Aorta (tissue), 5 donors: ENCODE measurements at places on chromosomes 4 and X.

DNA sequence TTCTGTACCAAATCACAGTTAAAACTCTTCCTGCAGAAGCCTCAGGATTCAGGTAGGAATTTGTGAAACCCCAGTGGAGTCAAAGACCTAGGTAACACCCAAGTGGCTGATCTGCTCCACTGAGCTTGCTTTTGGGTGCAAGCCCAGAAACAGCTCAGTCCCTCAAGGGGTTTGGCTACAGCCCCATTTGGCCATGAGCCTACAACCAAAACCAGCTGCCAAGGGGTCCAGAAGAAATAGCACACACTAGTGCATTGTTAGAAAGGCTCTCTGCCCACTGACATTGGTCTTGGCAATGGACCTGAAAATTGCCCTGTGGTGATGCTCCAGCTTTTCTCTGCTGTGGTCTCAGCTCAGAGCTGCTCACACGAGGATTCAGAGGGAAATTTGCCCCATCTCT, 577.4 kb upstream of the INTU start:
- H3K4me1 ChIP-seq, result no peaks in the 10 kb centered on the region
- no peak overlapping the region for H3K27ac ChIP-seq
- DNase-seq, result no peak
- no peak overlapping the region for H3K4me3 ChIP-seq

GRCh38 chr4:124253080-124253479, 459.5 kb downstream of the ANKRD50 start:
- no peak overlapping the region for H3K27ac ChIP-seq
- H3K4me1 ChIP-seq, result no peaks in the 10 kb centered on the region

DNA sequence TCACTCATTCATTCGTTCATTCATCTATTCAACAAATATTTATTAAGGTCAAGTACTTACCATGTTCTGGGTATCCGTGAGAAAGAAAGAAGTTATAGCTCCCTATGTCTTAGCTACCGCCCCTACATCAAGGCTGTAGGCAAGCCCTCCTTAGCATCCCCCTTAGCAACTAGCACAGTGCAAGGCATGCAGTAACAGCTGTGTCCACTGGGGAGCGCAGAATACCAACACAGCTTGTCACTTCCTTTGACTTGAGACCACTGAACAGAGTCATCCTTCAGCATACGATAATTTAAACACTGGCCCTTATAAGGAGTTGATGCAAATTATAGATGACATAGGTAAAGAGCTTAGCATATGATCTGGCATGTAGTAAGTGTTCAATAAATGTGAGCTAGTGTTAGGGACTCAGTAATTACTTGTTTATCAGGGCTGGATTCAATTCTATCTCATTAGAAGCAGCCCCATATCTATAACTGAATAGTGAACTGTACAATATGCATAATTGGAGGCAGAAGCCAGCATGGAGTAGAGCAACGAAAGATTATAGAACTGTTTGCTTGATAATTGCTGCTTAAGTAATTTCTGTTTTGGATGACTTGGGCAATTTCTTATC, 8.7 kb downstream of the KIAA1210 start:
- H3K27me3 ChIP-seq, result no peaks in the 10 kb centered on the region
- no peaks in the 10 kb centered on the region for H3K36me3 ChIP-seq
- H3K4me1 ChIP-seq, result no peaks in the 10 kb centered on the region
- H3K4me3 ChIP-seq, result no peak overlapping the region

- no peak overlapping the region for H3K4me3 ChIP-seq
- no peaks in the 10 kb centered on the region for H3K4me1 ChIP-seq
- H3K27me3 ChIP-seq, result no peaks in the 10 kb centered on the region
- H3K36me3 ChIP-seq, result no peaks in the 10 kb centered on the region
- H3K27ac ChIP-seq, result no peak overlapping the region
Observed at GRCh38 chrX:139734996-139735395, 27.0 kb upstream of the MCF2 start.

GRCh38 chr4:139540632-139541031, 15.4 kb downstream of the SETD7 start:
- H3K4me1 ChIP-seq, result peaks cover 2% of the 10 kb centered on the region
- H3K36me3 ChIP-seq, result peaks cover 2% of the 10 kb centered on the region
- no peak overlapping the region for H3K27ac ChIP-seq
